AML-193 (cell line): ENCODE measurements at places on chromosomes 2 and 18.

DNA sequence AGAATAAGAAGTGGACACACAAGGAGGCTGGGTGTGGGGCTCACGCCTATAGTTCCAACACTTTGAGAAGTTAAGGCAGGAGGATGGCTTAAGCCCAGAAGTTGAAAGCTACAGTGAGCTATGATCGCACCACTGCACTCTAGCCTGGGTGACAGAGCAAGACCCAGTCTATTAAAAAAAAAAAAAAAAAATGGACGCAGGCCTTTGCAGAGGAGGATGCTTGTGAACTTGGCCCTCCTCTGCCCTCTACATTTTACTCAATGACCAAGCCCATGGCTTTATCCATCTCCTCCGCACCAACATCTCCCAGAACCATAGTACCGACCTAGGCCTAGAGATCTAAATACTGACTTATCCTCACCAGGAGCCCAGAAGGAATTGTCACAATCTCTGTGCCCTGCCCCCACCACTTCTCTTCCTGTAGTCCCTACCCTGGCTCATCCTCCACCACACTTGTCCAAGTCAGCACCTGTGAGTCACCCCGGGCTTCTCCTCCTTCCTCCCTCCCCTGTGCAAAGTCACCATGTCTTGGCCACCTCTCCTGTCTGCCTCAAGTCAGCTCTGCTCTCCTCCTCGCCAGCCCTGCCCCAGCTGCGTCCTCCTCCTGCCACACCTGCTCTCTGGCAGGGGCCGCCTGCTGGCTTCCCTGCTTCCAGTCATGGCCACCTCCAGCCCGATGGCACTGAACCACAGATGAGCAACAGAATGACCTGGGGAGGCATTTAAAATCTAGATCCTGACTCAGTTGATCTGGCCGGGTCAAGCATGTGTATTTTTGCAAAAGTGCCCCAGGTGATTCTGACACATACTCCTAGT is 35.8 kb upstream of the ASPRV1 start:
- peak; percentile 8 for DNase-seq

DNA sequence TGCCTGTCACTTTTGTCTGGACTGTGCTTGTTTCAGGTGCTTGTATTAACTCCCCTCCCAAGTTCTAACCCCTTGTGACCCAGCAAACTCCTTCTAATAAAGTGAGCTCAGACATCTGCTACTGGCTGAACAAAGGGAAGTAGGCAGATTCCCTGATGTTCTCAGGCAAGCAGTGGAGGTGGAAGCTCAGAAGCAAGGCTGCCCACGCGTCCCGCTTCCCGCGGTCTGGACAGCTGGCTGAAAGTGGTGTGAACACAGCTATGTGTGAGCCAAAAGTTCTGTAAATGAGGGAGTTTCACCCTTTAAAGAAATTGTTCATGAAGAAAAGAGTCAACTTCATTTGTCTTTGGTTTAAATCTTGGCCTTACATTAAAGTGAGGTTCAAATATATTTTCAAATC is 40.0 kb downstream of the NAPG start:
- no peak for DNase-seq

DNA sequence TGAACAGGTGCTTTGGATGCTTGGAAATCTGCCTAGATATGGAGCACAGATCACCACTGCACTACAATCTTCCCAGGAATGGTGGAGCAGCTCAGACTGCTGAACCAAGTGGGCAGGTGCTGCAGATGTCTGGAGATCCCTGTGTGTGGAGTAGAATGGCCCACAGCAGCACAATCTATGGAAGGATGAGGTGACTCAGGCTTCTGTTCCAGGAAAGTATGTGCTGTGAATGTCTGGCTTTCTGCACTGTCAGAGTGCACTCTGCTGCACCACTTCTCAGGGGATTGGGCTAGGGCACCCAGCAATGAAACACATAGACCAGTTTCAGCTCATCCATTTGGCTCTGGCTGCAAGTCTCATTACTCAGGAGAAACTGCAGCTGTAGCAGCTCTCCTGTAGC is 865.4 kb upstream of the NXPH2 start:
- DNase-seq = no peak

GRCh38 chr2:204678031-204678430 is 132.8 kb downstream of the PARD3B start:
- no peak for DNase-seq

GRCh38 chr2:100424277-100424875 is 6.9 kb upstream of the CHST10 start:
- DNase-seq = no peak

DNA sequence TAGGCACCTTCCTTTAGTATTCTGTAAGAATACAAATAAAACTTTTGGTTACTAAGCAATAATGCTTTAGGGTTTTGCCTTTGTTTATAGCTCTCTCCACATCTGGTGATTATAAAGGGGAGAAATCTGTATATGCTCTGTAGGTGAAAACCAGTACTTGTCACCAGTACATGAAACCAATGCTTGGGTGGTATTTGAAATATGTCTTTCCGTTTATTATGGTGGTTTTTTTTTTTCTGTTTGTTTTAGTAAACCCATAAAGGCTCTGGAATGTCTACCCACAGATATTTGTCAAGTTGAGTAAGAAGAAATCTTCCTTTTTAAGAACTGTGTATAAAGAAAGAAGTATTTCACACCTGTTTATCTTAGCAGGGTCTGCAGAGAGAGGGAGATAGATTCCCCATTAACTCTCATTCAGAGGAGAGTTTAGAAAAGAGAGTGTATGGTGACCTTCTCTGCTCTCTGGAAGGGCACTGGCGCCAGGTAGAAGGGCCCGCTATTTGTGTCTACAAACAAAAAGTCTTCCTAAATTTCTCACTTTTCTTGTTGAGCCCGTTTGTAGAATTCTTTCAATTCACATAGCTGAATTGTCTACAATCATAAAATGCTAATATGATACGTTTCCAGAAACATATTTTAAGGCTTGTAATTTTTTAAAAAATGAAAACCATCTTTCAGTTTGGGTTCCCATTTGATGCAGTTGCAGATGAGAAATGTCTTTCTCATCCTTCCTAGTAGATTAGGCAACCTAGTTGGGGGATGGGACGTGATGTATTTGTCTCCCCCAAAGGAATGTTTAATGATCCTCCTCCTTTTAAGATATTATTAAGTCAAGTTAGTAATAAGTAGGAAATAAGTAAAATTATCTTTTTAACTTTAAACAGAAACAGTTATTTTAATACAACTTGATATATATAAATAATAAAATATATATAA is 33.9 kb downstream of the MAP3K20 start:
- no peak for DNase-seq
